GOT3 (cell line): ENCODE measurements at places on chromosomes 13 and 19.

- DNase-seq, result no peak
Observed at GRCh38 chr13:19158006-19158405, 23.6 kb downstream of the TUBA3C start.

GRCh38 chr13:31869582-31869981 lies 130.3 kb downstream of the RXFP2 start:
- DNase-seq, result no peak

GRCh38 chr13:77878190-77878589 lies 40.4 kb downstream of the EDNRB start:
- DNase-seq, result no peak

DNA sequence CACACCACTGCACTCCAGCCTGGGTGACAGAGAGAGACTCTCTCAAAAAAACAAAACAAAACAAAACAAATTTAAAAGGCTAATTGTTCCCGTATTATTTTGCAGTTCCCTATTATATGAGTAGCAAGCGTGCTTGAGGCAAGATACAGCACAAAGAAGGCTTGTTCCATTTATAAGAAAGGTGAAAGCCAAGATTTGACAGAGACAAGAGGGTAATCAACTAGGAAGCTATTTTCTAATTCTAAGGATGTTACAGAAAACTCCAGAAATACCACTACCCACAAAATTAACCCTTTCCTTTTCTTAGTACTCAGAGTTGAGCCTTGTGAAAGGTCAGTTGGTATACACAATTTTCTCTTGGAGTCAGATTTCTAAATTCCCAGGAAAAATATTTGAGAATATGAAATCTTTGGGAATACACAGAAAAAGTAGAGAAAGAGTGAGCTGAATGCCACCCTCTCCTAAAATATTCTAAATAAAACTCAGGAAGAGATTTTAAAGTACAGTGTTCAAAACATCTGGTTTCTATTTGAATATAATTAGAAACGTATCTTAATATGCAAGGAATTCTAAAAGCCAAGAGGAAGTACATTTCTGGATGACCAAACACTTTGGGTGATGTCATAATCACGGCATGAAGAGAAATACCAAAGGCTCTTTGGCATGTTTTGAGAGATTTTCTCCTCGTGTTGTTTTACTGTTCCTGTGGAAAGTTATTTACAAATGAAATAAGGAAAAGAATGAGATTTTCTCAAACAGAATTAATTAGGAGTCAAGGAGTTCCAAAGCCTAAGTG lies 63.0 kb upstream of the FLT1 start:
- DNase-seq, result no peak

GRCh38 chr19:14089662-14090508 lies 666 bp downstream of the SAMD1 start:
- DNase-seq, result peak; percentile 9

- no peak for DNase-seq
Observed at GRCh38 chr13:101739382-101740178, 287.1 kb downstream of the ITGBL1 start.

DNA sequence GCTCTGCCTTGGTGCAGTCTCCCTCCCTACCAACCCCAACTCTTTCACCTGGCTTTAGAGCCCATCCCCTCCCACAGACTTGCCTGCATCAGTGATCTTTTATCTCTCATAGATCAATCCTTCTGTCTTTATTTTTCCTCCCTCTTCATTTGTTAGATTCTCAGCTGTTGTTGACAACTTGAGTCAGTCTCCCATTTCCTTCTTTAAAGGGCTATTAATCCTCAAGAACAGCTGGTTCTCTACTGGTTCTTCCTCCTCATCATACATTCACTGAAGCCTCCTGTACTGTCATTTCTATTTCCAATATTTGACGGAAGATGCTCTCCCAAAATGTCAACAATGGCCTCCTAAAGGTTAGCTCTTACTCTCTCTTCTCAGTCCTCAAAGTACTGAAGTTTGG lies 408.2 kb downstream of the TBC1D4 start:
- DNase-seq, result no peak

DNA sequence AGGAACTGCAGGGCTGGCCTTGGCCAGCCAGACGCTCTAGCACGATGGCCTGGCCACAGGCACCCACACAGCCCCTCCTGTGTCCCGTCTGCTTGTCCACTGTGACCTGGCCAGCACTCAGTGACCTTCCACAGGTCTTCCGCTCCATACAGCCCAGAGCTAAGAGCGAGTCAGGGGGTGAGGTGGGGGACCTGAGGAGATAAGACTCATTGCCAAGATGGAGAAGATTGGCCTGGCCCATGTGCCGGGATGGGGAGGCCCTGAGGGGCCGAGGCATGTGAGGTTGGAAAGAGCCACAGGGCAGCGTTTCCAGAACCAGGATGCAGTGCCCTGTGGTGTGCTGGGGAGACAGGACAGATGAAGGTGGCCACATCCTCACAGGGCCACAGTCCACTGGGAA lies 10.2 kb upstream of the SLC7A9 start:
- no peak for DNase-seq

- no peak for DNase-seq
Observed at GRCh38 chr19:55820037-55820436, 11.8 kb downstream of the NLRP11 start.

DNA sequence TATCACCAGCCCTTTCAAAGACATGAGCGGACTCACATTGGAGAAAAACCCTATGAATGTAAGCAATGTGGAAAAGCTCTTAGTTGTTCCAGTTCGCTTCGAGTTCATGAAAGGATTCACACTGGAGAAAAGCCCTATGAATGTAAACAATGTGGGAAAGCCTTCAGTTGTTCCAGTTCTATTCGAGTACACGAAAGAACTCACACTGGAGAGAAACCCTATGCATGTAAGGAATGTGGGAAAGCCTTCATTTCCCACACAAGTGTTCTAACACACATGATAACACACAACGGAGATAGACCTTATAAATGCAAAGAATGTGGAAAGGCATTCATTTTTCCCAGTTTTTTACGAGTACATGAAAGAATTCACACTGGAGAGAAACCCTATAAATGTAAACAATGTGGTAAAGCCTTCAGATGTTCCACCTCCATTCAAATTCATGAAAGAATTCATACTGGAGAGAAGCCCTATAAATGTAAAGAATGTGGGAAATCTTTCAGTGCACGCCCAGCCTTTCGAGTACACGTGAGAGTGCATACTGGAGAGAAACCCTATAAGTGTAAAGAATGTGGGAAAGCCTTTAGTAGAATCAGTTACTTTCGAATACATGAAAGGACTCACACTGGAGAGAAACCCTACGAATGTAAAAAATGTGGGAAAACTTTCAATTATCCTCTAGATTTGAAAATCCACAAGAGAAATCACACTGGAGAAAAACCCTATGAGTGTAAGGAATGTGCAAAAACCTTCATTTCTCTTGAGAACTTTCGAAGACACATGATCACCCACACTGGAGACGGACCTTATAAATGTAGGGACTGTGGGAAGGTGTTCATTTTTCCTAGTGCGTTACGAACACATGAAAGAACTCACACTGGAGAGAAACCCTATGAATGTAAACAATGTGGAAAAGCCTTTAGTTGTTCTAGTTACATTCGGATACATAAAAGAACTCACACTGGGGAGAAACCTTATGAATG lies 17.6 kb downstream of the ZNF791 start:
- no peak for DNase-seq

DNA sequence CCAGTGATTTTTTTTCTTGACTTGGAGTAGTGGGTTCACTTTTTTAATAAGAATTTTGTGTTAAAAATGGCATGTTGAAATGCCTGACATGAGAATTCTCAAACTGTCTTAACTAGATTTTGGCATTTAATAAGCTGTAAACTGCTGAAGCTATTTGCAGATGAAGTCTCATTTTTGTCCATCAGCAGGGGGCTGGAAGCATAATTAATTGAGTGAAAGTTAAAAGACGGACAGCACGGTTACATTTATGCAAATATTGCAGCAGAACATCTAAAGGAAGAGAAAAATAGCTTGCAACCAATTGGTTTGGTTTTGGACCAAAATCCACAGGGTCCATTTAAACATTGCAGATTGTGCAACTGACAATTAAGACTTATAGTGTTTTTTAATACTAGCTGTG lies 837.3 kb upstream of the KLHL1 start:
- no peak for DNase-seq

DNA sequence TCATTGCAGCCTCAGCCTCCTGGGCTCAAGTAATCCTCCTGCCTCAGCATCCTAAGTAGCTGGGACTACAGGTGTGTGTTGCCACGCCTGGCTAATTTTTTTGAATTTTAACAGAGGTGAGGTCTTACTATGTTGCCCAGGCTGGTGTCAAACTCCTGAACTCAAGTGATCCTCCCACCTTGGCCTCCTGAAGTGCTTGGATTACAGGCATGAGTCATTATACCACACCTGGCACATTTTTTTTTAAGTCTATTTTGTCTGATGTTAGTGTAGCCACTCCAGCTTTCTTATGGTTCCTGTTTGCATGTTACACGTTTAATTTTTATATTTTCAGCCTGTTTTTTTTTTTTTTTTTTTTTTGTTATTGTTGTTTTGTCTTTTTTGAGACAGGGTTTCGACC lies 24.8 kb downstream of the KDM4B start:
- no peak for DNase-seq

DNA sequence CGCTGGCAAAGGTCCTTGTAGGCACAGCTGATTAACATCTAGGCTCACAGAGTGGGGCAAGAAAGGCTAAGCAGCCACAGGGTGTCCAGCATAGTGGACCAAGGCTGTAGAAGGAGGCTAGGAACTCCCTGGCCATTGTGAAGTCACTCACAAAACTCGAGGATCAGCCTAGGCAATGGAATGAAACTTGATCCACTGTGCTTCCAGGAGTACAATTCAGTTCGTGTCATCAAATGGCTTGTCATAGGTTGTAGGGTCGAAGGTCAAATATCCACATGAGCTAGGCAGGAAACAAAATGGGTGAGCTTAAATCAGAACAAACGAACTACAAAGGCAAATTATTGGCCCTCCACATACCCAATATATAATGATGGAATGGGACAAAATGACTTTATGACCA lies 4.4 kb upstream of the FAM187B start:
- no peak for DNase-seq

GRCh38 chr13:26036383-26036782 lies 15.4 kb downstream of the SHISA2 start:
- no peak for DNase-seq

DNA sequence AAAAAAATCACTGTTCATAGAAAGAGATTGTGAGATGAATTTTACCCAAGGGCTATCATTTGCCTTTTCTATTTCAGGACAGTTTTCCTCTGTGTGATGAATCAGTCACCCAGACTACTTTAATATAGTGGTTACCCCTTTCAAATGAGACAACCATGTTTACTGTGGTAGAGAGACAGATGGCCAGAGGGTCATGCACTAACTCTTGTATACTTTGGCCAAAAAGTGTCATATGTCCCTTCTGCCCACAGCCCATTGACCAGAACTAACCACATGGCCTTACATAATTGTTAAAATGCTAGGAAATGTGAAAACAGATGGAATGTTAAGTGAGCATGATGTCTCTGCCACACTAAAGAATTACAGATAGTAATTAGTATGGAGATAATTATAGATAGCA lies 498.7 kb downstream of the DACH1 start:
- no peak for DNase-seq

GRCh38 chr13:101576977-101577376 lies 124.5 kb downstream of the ITGBL1 start:
- DNase-seq, result no peak

DNA sequence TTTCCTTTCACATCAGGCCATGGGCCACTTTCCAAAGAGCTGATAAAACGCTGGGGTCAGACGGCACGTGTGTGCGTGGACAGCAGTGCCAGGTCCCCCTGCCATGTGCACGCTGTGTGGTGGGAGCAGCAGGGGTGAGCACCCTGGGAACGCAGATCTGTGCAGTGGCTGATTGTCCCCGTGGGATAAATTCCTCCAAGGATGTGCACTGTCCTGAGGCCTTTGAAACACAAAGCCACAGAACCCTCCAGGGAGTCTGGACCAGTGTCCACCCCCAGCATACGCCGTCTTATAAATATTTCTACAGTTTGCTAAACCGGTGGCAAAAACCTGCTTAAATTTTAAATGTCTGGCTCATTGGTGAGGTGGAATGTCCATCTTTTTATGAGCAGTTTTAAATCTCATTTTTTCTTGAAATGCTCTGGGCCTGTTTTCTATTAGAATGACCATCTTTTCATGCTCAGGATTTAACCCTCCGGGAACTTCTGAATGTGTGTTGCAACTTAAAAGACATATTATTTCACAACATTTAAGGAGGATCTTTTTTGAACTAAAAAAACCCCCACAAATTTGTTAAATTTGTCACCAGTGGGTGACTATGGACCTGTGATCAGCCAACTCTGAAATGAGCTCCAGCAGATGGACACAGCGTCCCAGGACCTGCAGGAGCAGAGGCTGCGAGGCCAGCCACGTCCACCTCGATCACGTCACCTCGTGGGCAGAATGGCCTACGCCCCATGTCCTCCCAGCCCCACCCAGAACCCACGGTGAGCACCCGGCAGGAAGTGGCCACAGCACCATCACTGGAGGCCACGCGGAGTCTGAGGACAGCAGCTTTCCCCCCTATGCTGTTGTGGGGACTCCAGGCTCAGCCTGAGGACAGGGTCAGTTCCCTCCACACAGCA lies 68.6 kb downstream of the RASA3 start:
- DNase-seq, result no peak

- no peak for DNase-seq
Observed at GRCh38 chr19:31326329-31327028, 22.8 kb downstream of the TSHZ3 start.

DNA sequence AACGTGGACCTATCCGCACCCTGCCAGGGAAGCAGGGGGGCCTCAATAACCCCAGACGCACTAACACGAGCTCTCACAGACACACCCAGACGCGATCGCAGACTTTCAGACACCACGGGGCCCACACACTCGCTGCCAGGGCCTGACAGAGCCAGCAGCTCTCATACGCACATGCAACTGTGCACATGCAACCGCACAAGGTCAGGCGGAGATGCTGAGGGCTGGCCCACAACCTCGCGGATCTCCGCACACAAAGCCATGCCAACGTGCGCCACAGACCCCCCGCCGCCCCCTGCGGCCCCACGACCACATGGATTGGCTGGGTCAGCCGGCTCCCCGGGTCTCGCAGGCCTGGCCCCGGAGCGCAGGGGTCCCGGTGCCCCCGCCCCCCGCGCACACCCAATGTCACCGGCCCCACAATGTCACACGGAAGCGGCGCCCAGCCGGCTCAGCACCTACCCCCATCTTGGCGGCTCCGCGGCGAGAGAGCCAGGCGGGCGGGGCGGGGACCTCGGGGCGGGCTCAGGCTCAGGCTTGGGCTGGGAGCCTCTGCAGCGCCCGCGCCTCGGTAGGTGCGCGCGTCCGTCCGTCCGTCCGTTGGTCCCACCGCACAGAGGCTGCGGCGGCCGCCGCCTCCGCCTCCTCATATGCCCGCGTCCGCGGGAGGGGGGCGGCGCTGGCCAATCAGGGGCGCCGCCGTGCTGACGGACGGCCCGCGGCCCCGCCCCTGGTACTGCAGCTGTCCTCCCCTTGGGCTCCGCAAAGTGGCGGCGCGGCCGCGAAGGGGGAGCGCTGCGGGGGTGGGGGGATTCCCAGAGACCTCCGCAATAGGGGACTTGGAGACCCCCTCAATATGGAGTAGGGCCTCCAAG lies at the start of gene ATP1A3:
Gene ATP1A3, minus strand, starts transcription at position 619 of the 872 bp plus-strand sequence. Its CDS starts 154 bp downstream, at position 465.
- no peak for DNase-seq

DNA sequence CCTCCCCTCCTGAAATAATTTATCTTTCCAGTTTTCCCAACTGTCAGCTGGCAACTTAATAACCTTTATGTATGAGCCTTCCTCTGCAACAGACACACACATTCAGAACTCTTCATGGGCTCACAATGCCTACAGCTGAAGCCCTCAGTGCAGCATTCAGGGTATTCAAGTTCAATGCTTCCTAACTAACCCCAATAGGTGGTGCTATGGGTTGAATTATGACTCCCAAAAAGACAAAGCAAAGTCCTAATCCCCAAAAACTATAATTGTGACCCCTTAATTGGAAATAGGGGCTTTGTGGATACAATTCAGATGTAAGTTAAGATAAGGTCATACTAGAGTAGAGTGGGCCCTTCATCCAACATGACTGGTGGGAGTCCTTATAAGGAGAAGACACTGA lies 202.2 kb downstream of the SUCLA2 start:
- DNase-seq, result no peak
